ENCODE measurements at places on chromosomes 1 and 21. TPM values are rescaled to one million over a fixed set of nuclear protein-coding genes. Genes with fewer than 3 reads are reported as not detected.

DNA sequence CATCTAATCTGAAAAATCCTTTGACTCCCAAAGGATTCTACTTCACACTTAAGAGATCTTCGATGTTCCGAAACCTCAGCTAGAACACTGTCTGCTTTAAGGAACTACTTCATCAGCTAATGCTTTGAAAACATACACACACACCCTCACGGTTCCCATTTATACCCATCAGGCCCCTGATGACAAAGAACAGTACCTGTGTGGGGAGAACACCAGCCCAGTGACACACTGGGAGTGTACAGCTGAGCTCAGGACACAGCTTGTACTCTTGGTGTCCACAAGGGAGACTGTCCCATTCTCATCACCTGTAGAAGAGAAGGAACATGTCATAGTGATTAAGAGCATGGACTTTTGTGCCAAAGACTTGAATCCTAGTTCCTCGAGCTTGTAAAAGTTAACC is 6.6 kb downstream of the WDR77 start:
- DNase-seq, result no peak

- no peak for DNase-seq
These were observed 670 bp downstream of the COX20 start for GRCh38 chr1:244836135-244836521.

GRCh38 chr1:163875200-163875926 is 553.6 kb downstream of the NUF2 start:
- DNase-seq, result no peak

GRCh38 chr1:62516600-62516999 is 79.8 kb downstream of the USP1 start:
- no peak for DNase-seq

Gene CD53
- 21.0 TPM for polyA plus RNA-seq

DNA sequence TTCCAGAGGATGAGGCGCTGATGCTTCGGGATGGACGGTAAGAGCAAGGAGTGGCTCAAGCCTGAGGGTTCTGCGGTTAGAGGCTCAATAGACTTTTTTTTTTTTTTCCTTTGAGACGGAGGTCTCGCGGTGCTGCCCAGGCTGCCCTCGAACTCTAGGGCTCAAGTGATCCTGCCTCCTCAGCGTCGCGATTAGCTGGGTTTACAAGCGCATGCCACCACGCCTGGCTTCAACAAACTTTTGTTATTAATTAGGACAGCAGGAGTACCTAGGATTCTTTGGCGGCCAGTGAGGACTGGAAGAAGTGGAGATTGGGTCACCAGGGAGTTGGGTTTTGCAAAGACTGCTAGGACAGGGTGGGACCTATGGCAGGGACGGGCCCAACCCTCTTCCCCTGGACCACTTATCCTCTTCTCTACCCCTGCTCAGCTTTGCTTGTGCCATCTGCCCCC is 587 bp downstream of the SCNM1 start:
- DNase-seq, result no peak
